Brain (organoid and tissue), 16 donors: ENCODE measurements at places on chromosomes 2 and 18.
A peak's percentile ranks its signal among the peaks of the same experiment; 100 is the strongest.

- DNase-seq, result peak; percentile 40
Observed at GRCh38 chr2:120737340-120738101, 1.9 kb downstream of the GLI2 start.

- no peak for DNase-seq
Observed at GRCh38 chr2:121875585-121876185, 120.2 kb downstream of the TSN start.

DNA sequence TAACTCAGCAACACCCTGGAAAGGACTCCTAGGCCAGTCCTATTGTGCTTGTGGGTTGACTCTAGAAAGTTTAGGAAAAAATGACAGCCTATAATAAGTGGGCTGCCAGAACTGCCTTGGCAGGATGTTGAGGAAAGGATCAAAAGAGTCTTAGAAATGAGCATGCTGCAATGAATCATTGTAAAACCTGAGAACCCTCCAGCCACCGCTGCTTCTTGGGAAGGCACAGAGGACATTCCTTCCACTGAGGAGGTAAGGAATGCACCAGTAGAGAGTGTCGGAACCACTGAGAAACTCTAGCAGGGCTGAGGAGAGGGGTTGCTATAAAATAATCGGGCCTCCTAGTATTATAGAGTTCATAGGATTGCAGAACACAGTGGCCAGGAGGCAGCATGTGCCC lies 146.7 kb upstream of the SMIM21 start:
- no peak for DNase-seq

DNA sequence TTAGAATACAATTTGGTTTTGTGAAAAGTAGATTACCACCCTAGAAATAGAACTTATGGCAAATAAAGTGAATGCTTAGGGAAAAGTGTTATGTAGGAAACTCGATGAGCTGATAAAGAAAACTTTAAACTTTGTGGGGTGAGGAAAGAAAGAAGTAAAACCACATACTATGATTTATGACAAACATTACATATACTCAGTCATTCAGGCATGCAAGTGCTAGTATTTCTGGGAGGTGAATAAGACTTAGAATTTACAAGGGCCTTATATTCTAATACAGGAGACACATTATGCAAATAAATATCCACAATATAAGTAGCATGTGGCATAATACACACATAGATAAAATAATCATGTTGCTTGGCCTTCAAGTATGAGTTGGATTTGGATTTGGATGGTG lies 618.1 kb downstream of the XIRP2 start:
- no peak for DNase-seq

GRCh38 chr2:209918251-209918650 lies 84.2 kb upstream of the RPE start:
- no peak for DNase-seq

GRCh38 chr18:72697706-72698105 lies 153.6 kb upstream of the CBLN2 start:
- DNase-seq, result no peak

DNA sequence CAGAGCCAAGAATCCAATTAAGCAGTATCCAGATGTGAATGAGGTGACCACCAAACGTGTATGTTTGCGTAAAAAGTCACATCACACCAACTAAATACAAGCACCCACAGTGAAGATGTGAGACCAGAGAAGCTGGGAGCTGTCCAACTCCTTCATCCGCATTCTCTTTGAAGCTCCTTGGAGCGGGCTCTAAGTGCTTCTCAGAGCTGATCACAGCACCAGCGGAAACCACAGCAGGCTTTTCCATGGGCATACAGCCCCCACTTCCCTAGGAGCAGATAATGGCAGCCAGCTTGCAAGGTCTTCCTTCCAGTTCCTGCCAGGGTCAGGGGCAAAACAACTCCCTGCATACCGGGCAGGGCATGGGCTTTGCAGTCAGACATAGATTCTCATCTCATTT lies 36.4 kb downstream of the REEP1 start:
- no peak for DNase-seq

DNA sequence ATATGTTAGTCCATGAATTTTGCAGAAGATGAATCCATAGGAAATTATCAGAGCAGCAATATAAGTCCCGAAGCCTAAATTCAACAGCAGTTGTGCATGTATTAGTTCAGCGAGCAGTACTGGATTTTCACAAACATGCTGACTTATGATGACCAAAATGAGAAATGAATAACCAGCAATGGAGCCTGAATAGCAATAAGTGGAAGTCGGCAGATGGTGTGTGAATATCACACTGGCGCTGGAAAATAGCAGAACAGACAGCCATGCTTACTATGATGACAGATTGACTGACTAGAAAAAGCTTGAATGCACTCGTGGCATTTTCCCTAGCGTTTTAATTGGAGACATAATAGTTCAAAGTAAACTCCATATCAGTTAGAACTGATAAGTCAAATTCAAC lies 1114.5 kb downstream of the DSC3 start:
- peak; percentile 47 for DNase-seq

DNA sequence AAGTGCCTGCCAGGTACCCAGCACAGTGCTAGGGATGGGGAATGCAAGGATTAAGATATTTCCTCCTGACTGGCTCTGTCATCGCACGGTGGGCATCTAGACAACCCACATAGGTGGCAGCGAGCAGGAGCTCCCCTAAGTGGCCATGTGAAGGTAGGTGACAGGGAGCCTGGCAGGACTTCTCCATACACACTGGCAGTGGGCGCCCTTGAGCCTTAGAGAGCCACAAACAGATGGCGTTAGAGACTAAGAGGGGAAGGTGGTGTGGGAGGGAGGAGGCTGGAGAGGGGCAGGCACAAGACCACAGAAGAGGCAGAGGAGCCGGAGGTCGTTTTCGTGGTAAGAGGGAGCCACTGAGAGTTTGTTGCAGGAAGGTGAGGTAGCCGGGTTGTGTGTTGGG lies 15.2 kb downstream of the PRELID3A start:
- no peak for DNase-seq

GRCh38 chr18:27278131-27278530 lies 93.0 kb upstream of the CHST9 start:
- no peak for DNase-seq

DNA sequence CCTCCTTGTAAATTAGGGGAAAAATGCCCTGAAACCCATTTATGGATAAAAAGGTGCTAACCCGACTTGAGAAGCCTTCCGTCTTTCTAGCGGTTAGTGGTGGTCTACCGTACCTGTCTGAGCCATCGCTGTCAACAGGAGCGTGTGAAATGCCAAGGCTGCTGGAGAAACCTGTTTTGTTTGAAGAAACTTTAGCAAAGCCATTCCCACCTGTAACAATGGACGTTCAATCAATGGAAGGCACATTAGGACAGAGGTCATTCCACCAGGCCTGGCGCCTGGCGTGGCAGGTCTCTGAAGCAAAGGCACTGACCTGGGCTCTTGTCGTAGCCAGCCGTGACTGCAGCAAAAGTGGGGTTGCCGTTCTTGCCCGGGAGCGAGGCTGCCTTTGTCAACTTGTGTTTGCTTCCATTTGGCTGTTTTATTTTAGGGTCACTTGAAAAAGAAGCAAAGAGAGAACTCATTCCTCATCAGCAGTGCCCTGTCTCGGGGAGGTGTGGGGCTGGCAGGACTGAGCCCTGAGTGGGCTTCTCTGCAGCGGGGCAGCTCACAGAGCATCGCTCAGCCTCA lies 47.2 kb downstream of the ZAP70 start:
- no peak for DNase-seq

DNA sequence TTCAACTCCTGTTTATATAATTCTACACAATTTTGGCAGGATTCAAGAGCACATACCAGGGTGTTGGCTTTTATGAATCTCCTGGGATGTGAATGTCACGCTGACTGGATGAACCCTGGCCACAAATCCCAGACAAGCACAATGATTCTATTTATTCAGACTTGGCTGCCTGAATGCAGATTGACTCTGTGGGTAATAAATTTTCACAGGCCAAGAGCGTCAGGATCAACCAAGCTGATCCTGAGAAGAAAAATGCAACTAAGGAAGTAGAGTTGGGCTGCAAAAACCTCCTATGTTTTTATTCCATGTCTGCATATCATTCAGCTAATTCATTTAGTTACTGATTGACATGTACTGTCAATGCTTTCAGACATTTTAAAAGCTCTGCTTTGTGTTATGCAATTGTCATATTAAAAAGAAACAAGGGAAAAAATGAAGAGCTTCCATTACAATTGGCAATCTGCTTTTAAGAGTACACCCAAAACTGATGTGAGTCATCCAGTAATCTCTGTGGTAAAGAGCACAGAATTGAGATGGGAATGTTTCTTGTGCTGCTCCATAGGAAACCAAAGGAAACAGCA lies 173.0 kb upstream of the REV1 start:
- DNase-seq, result peak; percentile 68

- no peak for DNase-seq
Observed at GRCh38 chr2:187194049-187194448, 254.0 kb downstream of the CALCRL start.
